ENCODE measurements at places on chromosomes 3 and 15.

GRCh38 chr3:149216193-149216869 is 5.3 kb downstream of the CP start:
- no peak for DNase-seq

GRCh38 chr3:117786349-117786748 is 1076.8 kb downstream of the TUSC7 start:
- DNase-seq: no peak

DNA sequence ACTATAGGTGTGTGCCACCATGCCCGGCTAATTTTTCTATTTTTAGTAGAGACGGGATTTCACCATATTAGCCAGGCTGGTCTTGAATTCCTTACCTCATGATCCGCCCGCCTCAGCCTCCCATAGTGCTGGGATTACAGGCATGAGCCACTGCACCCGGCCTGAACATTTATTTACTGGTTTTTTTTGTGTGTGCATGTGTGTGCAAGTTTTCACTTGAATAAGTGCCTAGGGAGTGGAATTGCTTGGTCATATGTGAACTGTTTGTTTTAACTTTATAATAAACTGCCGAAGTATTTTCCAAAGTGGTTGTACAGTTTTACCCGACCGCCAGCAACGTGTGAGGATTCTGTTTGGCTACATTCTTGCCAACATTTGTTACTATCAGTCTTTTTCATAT is 14.1 kb downstream of the BBS4 start:
- DNase-seq: no peak

DNA sequence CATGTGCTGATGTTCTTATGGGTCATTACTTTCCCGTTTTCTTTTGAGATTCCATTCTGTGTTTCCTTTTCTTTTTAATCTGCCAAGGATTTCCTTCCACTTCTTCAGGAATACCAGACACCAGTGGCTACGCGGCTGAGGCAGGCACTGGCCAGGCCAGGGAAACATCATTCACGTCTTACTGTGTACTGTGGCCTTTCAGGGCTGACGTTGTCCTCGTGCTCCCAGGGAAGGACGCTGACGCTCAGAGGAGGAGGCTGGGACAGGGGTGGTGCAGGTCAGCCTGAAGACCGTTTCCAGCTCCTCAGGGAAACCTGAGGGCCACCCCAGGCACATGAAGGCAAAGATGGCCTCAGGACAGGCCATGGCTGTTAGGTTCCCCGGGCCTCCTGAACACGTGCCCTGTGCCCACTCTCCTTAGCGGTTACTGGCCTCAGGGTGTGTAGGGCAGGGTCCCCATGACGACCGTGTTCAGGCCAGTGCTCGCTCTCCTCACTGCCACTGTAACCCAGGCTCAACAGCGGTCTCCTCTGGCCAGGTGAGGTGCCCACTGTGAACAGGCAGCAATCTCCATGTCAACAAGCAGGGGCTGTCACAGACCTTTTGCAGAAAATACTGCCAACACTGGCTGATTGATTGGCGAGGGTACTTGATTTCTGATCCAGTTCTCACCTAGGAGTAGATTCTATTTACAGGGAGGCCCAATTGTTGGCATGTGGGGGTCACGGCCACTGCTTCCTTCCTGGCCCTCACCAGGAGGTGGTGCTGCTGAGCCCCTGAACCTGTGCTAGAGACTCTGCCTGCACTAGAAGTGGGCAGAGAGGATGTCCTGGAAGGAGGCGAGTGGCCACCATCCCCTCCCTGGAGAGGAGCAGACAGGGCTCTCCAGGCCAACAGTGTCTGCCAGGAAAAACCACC is 169.5 kb downstream of the ATP10A start:
- DNase-seq: peak; percentile 12

GRCh38 chr3:43334976-43335375 is 48.6 kb downstream of the SNRK start:
- DNase-seq: no peak

Measured in CD4-positive, alpha-beta memory T cell (primary cell).